C1 segment of cervical spinal cord (tissue), 14 donors: ENCODE measurements at places on chromosomes 4 and X.

- DNase-seq = no peak
Observed at GRCh38 chr4:78204176-78204575, 147.1 kb downstream of the FRAS1 start.

GRCh38 chrX:136627409-136627808 is 20.5 kb upstream of the CD40LG start:
- no peak for DNase-seq

DNA sequence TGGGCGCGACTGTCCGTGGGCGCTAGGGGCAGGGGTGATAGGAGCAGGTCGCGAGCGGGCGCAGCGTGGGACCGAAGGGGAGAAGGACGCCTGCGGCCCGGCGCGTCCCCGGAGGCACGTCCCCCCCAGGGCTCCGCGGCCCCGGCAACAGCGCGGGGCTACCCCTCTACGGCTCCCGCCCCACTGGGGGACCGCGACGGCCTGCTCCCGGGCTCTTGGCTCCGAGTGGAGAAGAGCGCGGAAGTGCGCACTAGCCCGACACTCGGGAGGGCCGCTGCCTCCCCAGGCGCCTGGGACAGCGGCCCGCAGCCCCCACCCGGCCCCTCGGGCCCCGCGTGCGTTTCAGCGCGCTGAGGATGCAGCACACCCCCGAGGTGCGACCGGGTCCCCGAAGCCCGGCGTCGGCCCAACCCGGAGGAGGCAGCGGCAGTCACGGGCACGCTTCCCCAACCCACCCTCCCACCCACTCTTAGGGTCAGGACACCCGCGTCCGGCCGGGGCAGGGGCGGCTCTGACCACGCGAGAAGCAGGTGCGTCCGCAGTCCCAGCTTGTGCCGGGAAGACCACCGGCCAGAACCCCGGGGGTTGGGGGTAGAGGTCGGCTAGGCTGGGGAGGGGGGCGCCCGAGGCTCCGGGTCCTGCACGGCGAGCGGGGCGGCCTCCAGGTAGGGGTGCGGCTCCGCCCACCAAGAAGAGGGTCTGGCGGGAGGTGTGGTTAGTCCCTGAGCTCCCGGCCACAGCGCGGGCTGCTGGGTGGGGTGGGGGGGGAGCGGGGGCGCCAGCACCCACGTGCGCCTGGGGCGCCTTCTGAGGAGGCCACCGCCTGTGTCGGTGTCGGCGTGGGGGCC is 18.5 kb upstream of the NAT8L start:
- DNase-seq = no peak

DNA sequence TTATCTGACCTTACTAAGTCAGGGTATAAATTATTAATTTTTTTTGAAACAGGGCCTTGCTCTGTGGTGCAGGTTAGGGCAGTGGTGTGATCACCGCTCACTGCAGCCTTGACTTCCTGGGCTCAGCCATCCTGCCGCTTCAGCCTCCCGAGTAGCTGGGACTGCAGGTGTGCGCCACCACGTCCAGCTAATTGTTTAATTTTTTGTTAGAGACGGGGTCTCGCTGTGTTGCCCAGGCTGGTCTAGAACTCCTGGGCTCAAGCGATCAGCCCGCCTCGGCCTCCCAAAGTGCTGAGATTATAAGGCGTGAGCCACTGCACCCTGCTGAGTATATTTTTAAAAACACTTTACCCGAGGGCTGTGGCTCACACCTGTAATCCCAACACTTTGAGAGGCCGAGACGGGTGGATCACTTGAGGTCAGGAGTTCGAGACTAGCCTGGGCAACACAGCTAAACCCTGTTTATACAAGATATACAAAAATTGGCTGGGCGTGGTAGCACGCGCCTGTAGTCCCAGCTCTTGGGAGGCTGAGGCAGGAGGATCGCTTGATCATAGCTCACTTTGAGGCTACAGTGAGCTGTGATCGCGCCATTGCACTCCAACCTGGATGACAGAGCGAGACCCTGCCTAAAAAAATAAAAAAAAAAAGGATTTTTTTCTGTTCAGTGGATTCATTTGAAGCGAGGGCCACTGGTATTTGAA is 721 bp upstream of the TBC1D25 start:
- DNase-seq = no peak

- DNase-seq = no peak
Observed at GRCh38 chr4:184983672-184984356, 34.5 kb upstream of the HELT start.

DNA sequence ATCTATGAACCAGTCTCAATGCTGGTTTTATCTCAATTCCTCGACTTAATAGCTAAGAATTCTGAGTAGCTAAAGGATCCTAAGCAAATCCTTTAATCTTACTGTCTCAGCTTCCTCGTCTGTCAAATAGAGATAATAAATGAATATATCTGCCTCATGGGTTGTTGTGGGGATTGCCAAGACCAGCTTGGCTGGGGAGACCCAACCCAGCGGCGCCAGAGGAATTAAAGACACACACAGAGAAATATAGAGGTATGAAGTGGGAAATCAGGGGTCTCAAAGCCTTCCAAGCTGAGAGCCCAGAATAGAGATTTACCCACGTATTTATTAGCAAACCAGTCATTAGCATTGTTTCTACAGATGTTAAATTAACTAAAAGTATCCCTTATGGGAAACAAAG is 41.9 kb downstream of the SLC34A2 start:
- DNase-seq = no peak

- no peak for DNase-seq
Observed at GRCh38 chr4:106426069-106426468, 57.5 kb upstream of the GIMD1 start.

- DNase-seq = no peak
Observed at GRCh38 chr4:144594471-144594986, 51.4 kb upstream of the HHIP start.

- no peak for DNase-seq
Observed at GRCh38 chrX:53211391-53211978, 13.5 kb downstream of the KDM5C start.

DNA sequence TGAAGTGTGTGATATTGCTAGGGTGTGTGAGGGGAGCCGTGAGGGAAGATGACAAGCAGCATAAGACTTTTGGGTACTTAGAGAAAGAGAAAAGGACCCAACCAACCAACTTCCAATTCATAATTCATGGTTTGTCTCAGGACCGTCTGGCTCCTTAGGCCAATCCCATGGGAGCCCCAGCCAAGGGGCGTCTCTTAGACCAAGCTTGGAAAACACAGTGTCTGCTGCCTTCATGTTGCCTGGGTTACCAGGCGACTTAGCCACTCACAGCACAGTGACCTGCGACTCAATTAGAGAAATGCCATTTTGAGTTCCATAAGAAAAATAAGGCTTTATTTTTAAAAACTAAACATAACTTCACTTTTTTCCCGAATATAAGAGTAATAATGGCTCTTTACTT is 32.7 kb downstream of the BST1 start:
- no peak for DNase-seq

DNA sequence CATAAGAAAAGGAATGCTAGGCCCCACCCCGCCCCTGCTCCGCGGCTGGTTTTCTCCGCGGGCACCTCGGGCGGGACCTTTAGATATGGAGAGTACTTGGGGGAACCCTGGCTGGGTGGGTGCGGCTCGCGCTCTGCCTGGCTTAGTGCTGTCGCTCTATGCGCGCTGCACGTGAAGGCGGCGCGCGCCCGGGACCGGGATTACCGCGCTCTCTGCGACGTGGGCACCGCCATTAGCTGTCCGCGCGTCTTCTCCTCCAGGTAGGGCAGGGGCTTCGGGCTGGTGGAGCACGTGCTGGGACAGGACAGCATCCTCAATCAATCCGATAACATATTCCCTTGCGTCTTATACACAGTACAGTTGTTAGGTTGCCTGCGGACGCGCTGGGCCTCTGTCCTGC is 56.0 kb downstream of the MAGEB10 start:
- DNase-seq = no peak

- DNase-seq = no peak
Observed at GRCh38 chrX:114582698-114583395, 1.0 kb upstream of the HTR2C start.

DNA sequence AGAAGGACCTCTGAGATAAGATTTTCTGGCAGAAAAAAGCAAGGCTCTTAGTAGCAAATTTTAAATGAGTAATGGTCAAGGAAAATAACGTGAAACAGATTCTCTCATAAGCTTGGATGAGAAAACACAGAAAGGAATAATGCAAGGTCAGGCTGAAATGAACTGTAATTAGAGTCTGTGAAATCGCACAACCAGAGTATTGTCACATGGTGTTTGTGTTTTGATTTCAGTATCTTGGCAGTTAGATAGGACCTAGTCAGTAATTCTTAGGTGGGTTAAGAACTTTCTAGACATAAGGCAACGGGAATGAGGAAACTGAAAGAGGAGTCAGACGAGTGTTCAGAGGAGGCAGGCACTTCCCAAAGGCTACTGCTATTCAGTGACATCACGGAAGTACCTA is 34.6 kb downstream of the LIMCH1 start:
- DNase-seq = no peak

DNA sequence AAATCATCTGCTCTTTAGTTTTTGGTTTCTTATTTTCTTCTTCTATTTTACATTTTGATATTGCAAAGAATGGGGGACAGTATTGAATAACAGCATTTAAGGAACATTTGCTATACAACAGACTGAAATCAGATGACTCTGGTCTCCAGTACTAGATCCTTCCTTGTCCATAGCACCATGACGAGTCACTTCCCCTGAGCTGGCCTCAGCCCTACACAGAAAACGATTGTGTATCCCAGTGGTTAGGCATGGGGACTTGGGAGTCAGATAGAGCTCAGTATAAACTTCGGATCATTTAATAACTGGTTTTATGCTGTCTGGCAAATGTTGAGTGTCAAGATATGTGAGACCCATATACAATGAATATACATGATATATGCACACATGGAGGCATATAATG is 44.7 kb upstream of the BEX4 start:
- no peak for DNase-seq

GRCh38 chrX:103624111-103624510 is 4.7 kb upstream of the TCEAL1 start:
- no peak for DNase-seq

DNA sequence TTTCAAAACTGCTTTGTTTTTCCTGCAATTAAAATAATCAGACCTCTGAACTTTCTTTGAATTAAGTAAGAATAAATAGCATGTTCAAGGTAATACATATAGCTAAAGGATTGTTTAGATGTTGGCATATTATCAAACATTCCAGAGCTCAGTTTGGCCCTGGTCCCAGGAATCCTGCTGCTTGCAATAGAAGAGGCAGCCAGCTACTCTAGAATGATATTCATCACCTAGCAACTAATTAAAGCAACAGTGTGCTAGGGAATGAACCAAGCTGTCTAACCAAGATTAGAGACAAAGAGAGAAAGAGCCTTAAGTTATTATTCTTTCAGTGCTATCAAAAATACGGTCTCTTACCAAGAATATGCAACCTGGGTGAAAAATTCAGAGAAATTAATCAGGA is 460.9 kb downstream of the GABRG1 start:
- peak; percentile 82 for DNase-seq

GRCh38 chrX:95950679-95951078 is 734.0 kb upstream of the DIAPH2 start:
- DNase-seq = no peak

DNA sequence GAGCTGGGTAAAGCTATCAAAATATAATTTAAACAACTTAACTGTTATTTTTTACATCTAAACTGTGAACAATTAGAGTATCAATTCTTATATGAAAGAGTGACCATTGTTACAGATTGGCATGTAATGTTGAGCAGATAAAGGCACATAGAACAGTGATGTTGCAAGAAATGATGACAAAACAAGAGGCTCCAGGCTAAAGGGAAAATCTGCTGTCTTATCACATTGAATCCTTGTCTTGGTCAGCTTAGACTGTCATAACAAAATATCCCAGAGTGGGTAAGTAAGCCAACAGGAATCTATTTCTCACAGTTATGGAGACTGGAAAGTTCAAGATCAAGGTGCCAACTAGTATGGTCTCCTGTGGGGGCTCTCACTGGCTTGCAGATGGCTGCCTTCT is 154.1 kb upstream of the PPP3CA start:
- no peak for DNase-seq

DNA sequence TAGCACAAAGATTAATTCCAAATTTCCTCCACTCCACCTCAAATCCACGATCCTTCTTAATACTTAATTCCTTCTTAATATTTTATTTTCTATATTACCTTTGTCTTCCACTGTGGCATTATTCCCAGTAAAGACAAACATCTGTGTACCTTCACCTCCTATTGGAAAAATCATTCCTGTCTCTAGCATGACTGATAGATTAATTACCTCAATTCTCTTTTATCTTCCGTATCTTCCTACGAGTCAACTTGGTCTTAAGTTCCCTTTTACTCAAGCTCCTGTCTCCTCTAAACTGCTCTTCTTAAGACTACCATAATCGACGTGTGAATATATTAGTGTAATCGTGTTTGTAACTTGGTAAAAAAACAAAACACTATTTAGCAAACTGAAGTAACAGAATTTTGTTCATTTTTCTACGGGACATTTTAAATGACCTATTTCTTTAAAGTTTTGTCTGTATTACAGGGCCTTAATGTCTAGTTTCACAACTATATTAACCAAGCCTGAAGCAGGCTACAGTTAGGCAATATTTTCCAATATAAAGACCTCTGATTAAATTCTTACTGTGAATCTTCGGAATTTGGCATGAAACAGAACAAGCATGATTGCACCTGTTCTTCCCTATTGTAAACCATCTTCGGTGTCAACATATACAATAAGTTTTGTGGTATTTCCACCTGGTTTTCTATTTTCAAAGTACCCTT is 1.1 kb upstream of the USP38 start:
- DNase-seq = no peak

GRCh38 chr4:25703731-25704388 is 48.2 kb downstream of the SLC34A2 start:
- no peak for DNase-seq

GRCh38 chr4:122377352-122377751 is 1.5 kb upstream of the ADAD1 start:
- no peak for DNase-seq

DNA sequence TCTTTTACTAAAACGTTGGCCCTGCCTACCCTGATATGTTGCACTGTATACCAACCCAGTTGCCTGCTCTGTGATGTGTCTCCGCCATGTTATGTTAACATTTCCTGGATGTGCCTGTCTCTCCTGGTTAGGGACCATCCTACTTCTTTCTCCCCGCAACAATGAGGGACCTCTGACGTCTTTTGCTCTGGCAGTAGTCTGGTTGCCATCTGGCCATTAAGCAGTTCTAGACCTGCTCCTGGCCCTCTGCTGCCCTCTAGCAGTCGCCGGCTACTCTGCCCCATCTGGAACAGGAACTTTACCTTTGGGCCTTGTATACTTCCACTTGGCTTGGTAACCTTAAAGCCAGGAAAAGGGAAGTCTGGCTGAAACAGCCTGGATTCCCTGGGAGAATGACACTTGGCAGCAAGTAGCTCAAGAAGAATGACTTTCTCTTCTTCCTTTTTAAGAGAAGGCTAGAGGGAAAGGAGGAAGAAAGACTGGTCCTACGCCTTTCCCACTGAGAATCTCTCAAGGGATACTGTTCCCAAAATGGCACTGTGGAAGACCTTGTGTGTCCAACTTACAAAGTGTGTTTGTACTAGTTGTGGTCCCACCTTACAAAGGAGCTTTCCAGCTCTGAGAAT is 63.5 kb downstream of the GPC3 start:
- peak; percentile 0 for DNase-seq

- no peak for DNase-seq
Observed at GRCh38 chr4:102778720-102779119, 18.0 kb upstream of the MANBA start.

GRCh38 chrX:113315927-113316326 is 475.3 kb upstream of the AMOT start:
- no peak for DNase-seq

GRCh38 chrX:6226596-6227452 is 1.8 kb downstream of the NLGN4X start:
- DNase-seq = no peak

- no peak for DNase-seq
Observed at GRCh38 chrX:9434051-9434550, 30.8 kb upstream of the TBL1X start.
